ENCODE measurements at places on chromosomes 1 and 21. TPM values are rescaled to one million over a fixed set of nuclear protein-coding genes. Genes with fewer than 3 reads are reported as not detected.
A peak's percentile ranks its signal among the peaks of the same experiment; 100 is the strongest.

GRCh38 chr1:1796466-1796865, 18.2 kb upstream of the NADK start:
- no peak for DNase-seq

DNA sequence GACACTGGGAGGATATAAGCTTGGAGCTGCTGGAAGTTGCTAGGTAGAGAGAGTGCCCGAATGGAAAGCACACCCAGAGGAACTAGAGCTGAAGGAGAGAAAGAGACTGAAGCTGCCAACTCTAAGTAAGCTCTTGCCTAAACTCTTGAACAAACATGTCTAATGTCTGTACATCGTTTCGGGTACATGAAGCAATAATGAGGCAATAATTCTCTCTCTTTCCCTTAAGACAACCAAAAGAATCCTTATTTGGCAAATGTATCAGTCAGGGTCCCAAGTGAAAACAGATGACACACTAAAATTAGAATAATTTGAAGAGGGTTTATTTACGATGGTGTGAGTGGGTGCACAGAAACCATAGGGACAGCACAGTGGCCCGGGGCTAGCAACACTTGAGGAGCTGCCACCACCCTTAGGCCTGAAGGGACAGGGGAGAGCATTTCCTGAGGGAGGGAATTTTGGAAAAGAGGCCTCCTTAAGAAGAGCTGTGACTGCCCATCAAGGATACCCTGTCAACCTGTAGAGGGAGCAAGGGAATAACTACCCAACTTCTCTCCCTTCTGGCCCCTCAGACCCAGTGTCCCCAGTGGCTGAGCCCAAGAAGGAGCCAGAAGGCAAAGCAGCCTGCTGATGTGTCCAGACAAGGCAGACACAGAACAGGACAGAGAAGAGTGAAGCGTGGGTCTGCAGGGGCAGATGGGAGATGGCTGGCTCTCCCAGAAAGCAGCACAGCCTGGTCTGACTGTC, 36.1 kb upstream of the KHDRBS1 start:
- DNase-seq, result no peak

The CRYAA gene
- total RNA-seq, result not detected

GRCh38 chr1:234853906-234854644, 244.1 kb upstream of the IRF2BP2 start:
- DNase-seq, result no peak

GRCh38 chr1:170823120-170823519, 112.2 kb upstream of the MROH9 start:
- DNase-seq, result no peak

- DNase-seq, result no peak
Measured at GRCh38 chr21:43949499-43950208, 62.5 kb upstream of the TRAPPC10 start.

DNA sequence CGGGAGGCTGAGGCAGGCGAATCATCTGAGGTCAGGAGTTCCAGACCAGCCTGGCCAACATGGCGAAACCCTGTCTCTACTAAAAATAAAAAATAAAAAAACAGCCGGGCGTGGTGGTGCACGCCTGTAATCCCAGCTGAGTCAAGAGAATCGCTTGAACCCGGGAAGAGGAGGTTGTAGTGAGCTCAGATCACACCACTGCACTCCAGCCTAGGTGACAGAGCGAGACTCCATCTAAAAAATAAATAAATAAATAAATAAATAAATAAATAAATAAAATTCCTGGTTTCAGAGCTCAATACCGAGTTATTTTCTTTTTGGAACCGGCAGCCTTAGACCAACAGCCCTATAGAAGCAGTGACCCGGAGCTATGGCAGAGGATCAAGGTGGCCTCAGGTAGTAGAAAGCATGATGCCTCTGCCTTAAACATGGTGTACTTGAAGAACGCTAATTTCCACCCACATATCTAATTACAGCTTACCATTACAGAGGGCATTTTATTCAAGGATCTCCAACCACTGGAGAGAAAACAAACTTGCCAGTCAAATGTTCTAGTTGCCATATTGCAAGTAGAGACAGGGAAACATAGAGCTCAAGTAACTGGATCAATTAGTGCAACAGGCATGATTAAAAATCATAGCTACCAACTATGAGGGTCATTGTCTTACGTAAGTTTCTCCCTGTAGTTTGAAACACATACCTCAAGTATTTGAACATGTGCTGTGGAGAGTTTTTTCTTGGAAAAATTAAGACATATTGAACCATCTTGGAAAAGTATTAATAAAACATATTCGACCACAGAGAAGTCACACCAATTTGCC, 2.0 kb upstream of the ENAH start:
- no peak for DNase-seq

The CAMSAP2 gene
- total RNA-seq, result 34.6 TPM

- DNase-seq, result no peak
Measured at GRCh38 chr1:117886101-117886795, 43.2 kb downstream of the GDAP2 start.

DNA sequence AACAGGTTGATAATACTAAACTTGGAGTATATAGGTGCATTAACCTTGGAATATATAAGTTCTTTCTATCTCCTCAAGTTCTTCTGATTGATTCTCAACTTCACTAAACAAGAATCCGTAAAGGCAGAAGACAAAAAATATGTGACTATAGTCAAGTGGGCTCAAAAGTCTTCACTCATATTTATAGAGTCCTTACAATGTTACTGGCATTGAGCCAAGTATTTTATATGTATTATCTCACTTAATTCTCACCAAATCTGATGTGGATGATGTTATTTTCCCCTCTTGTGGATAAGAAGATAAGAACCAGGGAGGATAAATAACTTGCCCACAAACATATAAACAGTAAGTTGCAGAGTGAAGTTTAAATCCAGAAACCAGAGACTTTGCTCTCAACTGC, 486.9 kb downstream of the LRRIQ3 start:
- DNase-seq, result no peak

DNA sequence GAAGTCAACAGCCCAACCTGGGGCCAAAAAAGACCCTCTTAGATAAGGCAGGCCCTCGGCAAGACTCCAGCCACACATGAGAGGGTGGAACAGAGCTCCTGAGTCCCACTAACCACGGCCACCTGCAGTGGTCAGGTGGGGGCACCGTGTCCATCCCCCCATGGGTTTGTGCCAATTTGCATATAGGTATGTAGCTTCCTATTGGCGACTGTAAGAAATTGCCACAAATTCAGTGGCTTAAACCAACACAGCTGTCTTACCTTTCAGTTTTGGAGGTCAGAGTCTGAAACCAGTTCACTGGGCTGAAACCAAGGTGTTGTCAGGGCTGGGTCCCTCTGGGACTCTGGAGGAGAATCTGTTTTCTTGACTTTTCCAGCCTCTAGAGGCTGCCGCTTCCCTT, 59.3 kb downstream of the COL18A1 start:
- no peak for DNase-seq

DNA sequence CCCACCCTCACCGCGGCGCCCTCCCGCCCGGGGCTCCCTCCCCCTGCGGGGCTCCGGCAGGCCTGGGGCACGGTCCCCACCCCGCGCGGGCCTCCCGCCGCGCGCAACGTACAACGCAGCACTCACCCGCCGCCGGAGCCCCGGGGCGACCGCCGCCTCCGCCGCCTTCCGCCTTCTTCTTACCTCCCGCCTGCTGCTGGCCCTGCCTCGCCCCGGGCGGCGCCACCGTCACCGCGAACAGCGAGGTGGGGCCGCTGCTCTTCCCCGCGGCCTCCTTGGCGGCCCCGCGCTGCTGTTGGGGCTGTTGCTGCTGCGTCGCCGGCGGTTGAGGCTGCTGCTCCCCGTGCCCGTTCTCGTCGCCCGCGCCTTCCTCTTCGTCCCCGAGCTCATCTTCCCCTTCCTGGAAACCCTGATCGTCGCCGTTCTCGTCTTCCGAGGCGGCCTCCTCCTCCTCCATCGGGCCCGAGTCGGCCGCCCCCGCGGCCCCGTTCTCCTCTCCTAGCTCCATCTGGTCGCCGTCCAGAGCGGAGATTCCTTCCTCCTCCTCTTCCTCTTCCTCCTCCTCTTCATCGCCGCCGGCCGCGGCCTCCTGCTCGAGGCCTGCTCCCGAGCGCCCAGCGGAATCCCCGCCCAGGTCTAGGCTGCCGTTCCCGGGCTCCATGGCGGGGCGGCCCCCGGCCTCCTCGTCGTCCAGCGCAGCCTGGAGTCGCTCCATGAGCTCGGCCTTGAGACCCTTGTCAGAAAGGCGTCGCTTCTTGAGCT, 671 bp downstream of the HNRNPU start:
- no peak for DNase-seq

- DNase-seq, result peak; percentile 59
Measured at GRCh38 chr1:52032785-52033131, 852 bp downstream of the KTI12 start.

DNA sequence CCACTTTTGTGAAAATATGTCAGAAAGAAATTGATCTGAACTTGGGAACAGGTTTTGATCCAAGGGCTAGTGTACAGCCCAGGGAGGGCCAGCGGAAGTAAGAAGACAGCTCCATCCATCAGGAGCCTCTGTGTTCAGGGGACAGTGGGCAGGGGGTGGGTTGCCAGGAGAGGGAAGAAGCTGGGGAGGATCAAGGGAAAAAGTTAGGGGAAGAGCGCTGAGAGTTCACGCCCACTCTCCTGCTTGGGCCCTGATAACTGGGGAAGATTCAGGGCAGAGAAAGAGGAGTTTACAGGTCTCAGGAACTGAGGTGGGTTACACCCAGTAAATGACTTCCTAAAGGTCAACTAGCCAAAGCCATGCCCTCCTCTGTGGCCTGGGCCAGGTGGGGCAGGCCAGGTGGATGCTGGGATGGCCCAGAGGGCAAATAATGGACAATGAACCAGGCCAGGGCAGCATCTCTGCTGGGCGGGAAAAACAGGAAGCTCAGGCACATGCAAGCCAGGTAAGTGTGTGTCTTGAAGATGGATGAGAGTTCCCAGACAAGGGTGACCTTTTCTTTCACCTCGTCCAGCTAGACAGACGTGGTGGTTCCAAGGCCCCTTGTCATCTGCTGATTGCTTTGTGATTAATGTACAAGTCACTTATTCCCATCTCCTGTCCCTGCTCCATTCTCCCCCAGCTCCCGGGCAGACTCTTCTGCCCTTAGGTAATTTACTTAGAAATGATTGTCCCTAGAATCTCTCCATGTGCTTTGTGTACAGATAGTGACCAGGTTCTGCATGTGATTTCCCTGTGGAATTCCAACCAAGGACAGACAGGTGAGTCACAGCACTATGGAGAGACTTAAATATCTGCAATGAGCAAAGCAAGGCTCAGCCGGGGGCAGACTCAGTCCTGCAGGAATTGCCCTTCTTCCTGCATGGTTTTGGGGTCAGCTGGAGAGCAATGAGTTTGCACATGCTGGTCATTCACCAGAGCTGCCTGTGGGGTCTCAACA, 57.0 kb downstream of the MDM4 start:
- no peak for DNase-seq

DNA sequence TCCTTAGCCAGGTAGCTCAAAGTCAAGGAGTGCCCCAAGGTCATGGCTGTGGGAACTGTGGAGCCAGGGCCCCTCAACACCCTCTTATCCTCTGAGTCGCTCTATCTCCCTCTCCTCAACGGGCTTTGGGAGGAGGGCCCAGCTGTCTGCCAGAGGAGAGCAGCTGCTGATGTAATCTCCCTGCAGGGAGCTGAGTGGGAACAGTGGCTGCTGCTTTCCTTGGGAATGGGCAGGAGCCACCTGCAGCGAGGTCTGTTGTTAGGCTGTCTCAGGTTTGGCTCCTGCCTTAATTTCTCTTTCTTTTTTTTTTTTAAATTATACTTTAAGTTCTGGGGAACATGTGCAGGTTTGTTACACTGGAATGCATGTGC, 58.8 kb upstream of the MAP1LC3C start:
- no peak for DNase-seq

DNA sequence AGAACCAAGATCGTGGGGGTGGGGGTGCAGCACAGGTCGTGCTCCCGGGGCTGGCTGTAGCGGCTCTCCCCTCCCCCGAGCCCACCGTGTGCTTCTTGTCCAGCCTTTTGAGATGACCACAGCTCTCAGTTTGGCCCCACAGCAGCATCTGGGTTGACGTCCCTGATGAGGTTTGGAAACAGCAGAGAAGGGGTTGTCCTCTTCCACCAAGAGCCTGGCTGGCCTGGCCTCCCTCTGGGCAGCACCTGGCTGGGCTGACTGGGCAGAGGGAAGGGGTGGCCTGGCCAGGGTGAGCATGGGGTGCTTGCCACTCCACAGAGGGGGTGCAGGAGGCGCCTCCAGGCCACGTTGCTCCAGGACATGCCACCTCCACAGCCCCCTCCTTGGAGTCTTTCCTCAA, 61.5 kb downstream of the SKI start:
- DNase-seq, result no peak

The PTPN7 gene
- total RNA-seq, result 0.63 TPM

The SOX13 gene
- 7.9 TPM for total RNA-seq

The MEGF6 gene
- 14.9 TPM for total RNA-seq

The TGFB2 gene
- total RNA-seq, result 4.3 TPM

The ASCL5 gene
- not detected for total RNA-seq

The SPRR2F gene
- total RNA-seq, result not detected

The ANXA9 gene
- 1.6 TPM for total RNA-seq

The WDR64 gene
- not detected for total RNA-seq

The FAM72B gene
- 0.59 TPM for total RNA-seq

DNA sequence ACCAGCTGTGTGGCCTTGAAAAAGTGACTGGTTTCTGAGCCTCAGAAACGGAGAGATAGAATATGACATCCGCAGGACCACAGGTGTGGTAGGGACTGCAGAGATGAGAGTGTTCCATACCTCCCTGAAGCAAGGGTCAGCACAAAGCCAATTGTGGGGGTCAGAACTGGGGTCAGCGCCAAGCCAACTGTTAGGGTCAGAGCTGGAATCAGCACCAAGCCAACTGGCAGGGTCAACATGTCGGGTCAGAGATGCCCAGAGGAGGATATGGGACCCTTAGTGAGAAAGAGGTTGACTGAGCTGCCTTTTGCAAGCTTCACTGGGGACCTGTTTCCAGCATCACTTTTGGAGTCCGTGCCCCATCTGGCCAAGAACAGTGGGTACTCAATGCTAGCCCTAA, 93.9 kb downstream of the MATN1 start:
- no peak for DNase-seq

- DNase-seq, result peak; percentile 38
Measured at GRCh38 chr21:38377165-38378088, 120.6 kb downstream of the KCNJ15 start.

The HMCN1 gene
- 14.8 TPM for total RNA-seq

Data from right atrium auricular region (tissue), 2 donors.